NCI-H187 treated with DMSO at 0.1 percent for 48 hours (cell line): ENCODE measurements at places on chromosomes 5 and 9.

DNA sequence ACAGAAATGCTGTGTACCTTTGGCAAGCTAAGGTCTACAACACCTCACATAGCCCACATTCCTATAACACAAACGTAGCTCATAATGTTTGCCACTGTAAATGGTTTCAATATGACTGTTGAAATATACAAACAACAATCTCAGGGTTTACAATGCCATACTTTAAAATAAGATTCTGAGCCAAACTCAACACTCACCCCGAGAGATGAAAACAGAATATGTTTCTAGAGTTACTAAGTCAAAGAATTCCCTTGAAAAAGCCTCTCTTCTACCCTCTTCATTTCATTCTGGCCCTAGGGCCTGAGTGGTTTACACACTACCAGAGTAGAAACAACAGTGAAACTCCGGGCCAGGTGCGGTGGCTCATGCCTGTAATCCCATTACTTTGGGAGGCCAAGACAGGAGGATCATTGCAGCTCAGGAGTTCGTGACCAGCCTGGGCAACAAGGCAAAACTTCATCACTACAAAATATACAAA lies 72.6 kb downstream of the MYO10 start:
- no peak for DNase-seq

- no peak for DNase-seq
Measured at GRCh38 chr5:103436656-103437055, 125.9 kb downstream of the NUDT12 start.

- peak; percentile 86 for DNase-seq
Measured at GRCh38 chr5:52013523-52013922, 630.3 kb downstream of the ISL1 start.

DNA sequence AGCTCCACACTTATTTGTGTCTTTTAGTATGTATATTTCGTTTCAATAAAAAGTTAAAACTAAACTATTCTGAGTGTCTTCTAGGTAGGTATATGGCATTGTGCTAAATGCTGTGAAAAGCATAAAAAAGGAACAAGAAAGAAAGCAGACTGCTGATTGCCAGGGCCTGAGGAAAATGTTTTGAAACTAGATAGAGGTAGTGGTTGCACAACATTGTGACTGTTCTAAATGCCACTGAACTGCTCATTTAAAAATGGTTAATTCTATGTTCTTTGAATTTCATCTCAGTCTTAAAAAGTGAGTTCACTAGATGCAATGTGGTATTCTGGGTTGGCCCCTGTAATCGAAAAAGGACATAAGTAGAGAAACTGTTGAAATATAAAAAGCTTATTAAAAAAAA lies 2.6 kb upstream of the ALAD start:
- no peak for DNase-seq

DNA sequence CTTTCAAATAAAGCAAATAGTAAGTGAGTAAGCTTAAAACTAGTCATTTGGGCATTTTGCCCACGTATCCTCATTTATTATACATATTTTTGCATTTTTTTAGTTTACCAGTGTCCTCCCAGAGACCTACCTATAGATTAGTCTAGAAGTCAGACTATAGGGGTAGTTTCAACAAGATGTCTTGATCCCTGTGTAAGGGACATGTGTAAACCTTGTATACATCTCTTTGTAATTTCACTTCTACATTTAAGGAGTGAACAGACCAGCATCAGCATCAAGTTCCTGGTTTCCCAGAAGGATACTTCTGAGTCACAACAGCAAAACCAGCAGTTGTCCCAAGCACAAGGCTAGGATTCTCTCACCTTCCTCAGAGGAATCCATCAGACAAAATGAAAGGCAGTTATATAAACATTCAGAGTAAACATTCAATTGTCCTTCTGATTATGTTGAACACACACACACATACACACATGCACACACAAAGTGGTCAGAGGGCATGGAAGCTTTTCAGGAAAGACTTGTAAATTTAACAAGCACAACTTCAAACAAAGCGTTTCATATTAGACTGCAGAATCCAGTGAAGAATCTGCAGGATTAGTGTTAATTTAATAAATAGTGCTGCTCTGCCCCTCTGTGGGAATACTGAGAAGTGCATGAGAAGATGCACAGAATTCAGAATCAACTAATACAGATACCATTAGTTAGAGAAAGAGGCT lies 55.4 kb downstream of the HINT1 start:
- no peak for DNase-seq

- no peak for DNase-seq
Measured at GRCh38 chr9:91001146-91001611, 199.6 kb downstream of the SYK start.

DNA sequence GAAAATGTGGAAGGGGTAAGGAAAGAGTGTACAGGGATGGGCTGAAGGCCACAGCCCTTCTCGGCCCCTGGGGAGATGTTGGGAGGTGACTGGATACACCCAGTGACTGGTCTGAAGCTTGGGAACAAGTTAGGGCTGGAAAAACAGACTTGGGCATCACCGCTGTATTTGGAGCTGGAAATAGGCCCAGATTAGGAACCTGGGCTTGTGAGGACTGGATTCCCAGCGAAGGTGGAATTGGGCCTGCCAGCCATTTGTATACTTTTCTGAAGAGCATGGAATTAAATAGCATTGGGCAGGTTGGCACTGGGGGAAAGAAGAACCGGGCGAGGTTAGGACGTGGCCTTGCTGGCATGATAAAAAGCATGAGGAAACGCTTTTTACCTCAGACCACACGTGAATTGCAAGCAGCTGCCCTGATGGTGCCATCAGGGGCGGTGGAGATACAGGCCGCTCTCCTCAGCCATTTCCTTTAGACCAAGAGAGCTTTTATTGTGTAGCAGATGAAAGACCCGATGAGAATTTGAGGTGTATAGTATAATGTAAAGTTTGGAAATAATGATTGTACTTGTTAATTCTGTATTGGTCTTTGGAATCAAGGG lies 37.8 kb downstream of the OTULIN start:
- DNase-seq: no peak

- DNase-seq: no peak
Measured at GRCh38 chr5:152052470-152052869, 127.8 kb upstream of the GLRA1 start.

GRCh38 chr5:164708831-164709230 lies 1203.4 kb downstream of the MAT2B start:
- no peak for DNase-seq

DNA sequence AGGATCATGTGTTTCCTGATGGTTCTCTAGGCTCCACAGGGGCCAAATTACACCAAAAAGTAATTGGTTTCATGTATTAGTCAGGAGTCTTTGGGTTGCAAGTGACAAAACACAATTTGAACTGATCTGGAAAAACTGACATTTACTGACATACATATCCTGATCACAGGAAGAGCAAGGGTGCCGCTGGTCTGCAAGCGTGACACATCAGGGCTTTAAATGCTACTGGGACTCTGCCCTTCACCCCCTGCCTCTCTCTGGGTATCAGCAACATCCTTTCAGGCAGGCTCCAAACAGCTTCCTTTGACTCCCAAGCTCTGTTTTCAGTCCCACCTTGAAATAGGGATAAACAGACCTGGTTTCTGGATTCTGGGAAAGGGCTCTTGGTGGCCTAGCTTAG lies 197.5 kb downstream of the PALM2AKAP2 start:
- DNase-seq: no peak

GRCh38 chr9:90259311-90260246 lies 383.0 kb downstream of the DIRAS2 start:
- no peak for DNase-seq

GRCh38 chr5:176682016-176682531 lies 34.8 kb downstream of the TSPAN17 start:
- DNase-seq: no peak

GRCh38 chr5:11511878-11512277 lies 392.4 kb downstream of the CTNND2 start:
- DNase-seq: no peak

- DNase-seq: no peak
Measured at GRCh38 chr5:79703381-79703645, 13.7 kb downstream of the CMYA5 start.

DNA sequence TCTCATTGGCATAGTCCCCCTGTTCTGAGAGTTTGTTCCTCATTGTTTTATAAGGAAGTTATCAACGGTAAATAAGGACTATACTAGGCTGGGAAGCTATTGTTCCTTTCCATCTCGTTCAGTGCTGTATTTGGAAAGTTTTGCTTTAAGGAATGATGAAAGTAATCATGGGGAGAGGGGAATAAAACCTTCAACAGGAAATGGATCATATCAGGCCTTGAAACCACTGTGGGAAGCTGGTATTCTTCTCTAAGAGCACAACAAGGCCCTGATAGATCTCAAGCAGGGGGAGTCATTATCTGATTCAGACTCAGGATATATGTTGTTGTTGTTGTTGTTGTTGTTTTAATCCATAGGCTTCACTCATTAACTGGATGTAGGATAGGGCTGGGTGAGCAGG lies 474.5 kb downstream of the ENC1 start:
- DNase-seq: no peak

DNA sequence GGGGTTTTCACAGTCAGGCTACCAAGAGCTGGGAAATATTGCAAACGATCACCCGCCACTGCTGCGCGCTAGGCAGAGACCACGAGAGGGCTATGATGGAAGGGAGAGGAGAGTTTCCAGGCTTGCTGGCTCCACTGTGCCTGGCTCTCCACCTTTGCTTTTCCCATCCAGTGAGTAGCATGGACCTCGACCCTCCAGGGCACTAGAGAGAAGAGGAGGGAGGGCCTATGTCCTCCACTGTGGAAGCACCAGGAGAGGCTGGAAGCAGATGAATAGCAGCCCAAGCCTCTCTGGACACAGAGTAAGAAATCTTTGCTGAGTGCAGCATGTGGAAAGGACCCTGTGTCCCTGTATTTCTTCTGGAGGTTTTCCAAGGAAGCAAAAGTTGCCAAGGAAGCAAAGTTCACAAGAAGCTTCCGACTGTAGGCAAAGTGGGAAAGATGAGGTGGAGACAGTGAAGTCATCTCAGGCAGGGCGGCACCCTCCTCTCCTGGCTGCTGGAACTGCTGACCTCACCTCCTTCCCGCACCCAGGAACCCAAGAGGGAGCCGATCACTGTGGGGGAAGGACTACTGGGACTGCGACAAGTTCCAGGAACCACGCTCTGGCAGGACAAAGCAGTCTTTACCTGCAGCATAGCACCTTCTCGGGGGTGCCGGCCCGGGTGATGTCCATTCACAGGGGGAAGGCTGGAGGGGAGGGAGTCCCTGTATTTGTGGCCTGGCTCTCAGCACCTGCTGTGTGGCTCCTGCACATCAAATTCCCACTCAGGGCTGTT lies 79.6 kb downstream of the CSNK1A1 start:
- DNase-seq: no peak

DNA sequence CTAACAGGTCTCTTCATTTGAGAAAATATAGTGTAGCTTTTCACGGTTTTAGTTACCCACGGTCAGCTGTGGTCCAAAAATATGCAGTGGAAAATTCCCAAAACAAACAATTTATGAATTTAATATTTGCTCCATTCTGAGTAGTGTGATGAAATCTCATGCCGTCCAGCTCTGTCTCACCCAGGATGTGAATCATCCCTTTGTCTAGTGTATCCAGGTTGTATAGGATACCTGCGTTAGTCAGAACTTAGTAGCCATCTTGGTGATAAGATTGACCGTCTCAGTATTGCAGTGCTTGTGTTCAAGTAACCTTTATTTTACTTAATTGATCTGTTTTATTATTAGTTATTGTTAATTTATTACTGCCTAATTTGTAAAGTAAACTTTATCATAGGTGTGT lies 41.1 kb downstream of the NDUFS4 start:
- no peak for DNase-seq

DNA sequence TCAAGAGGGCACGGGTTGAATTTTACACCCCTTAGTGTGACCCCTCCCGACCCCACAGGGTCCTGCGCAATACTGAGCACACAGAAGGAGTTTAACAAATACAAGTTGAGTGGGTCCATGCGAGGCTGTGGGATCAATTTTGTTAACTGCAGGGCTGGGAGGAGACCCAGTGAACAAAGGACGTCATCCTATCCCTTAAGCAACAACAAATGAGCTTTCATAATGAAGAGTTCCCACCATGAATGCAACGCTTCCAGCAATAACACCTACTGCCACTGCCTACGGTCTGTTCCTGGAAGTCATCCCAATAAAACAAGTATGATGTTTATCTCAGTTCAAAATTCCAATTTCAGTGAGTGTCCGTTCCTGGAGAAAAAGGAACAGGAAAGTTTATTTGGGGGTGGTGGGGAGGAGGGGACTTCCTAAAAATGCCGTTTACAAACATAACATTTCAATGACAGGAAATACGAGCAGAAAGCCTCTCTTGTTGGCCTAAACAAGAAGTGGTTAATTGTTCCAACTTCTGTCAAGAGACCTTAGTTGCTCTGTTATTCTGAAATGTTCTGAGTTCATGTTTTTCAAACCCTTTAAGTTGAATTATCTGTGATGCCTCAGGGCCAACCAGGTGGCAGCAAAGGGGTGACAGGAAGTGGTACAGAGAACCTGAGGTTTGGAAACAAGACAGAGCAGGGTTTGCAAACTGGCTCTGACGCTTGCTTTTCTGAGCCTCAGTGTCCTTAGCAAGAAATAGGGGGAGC lies 65.8 kb upstream of the PLPP6 start:
- no peak for DNase-seq

- no peak for DNase-seq
Measured at GRCh38 chr5:10519729-10520128, 44.1 kb upstream of the ANKRD33B start.

GRCh38 chr5:113161806-113162205 lies 185.2 kb downstream of the DCP2 start:
- DNase-seq: no peak

GRCh38 chr5:119078071-119078846 lies 7.4 kb downstream of the DMXL1 start:
- no peak for DNase-seq

DNA sequence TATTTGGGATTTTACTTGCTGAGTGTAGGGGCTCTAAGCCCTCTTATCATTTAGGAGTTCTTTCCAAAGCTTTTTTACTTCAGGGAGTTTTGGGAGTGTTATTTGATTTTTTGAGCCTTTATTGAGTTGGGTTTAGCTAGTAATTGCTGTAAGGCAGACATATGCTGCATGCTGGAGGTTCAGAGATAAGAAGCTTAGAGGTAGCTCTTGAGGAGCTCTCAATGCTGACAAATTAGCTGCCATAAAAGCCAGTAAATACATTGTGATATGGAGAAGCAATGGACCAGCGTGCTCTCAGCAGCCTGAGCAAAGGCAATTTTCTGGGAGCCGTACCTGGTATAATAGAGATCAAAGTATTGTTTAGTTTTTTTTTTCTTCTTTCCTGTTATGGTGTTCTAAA lies 11.6 kb downstream of the ARHGEF28 start:
- no peak for DNase-seq

DNA sequence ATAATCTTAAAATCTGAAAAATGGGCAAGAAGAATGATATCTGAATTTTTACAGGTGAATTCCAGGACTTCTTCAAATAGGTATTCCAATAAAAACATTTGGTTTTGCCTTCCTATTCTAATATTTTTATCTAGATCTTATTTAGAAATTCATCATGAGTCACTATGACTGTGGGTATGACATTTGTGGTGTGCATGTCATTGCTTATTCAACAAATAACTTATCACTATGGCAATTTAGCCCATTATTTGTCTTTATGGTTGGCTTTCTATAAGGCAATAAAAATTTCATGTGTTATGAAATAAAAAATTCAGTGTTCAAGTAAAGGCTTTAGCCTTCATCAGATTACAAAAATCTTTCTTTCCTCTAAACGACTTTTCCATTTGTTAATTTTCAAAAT lies 1139.6 kb upstream of the NUDT12 start:
- no peak for DNase-seq
